Thoracic aorta endothelial cell (primary cell): ENCODE measurements at places on chromosomes 1 and 21. TPM values are rescaled to one million over a fixed set of nuclear protein-coding genes. Genes with fewer than 3 reads are reported as not detected.

Gene SLC27A3
- 14.9 and 19.1 TPM in 2 replicates for total RNA-seq

Gene CHRM3
- total RNA-seq, result 0.13 and 2.6 TPM in 2 replicates

Gene LRRN2
- total RNA-seq, result not detected in 2 replicates

Gene DNASE2B
- total RNA-seq, result not detected in 2 replicates

Gene TTC39A
- 1.2 and 1.6 TPM in 2 replicates for total RNA-seq

Gene PCP4L1
- total RNA-seq, result not detected in 2 replicates

Gene RUNX3
- total RNA-seq, result not detected in 2 replicates

Gene LEFTY1
- total RNA-seq, result not detected in 2 replicates

Gene HHIPL2
- total RNA-seq, result under 0.01 and 0.07 TPM in 2 replicates

Gene GBP7
- total RNA-seq, result not detected in 2 replicates

Gene HOOK1
- under 0.01 TPM in 1 of 2 replicates, not detected in the other for total RNA-seq

Gene SMG7
- 41.6 and 56.4 TPM in 2 replicates for total RNA-seq

Gene FCGR2B
- total RNA-seq, result not detected in 2 replicates

Gene TMEM269
- 0.13 TPM in 1 of 2 replicates, not detected in the other for total RNA-seq

Gene VWA1
- 1.3 and 2.9 TPM in 2 replicates for total RNA-seq

Gene LDLRAD2
- total RNA-seq, result 0.07 TPM in 1 of 2 replicates, not detected in the other

Gene CDK11A
- 13.3 and 17.7 TPM in 2 replicates for total RNA-seq

Gene TSPEAR
- total RNA-seq, result not detected in 2 replicates

Gene MFSD2A
- total RNA-seq, result 3.9 and 5.3 TPM in 2 replicates

Gene RAB7B
- total RNA-seq, result 0.13 TPM in 1 of 2 replicates, not detected in the other

Gene UTS2
- not detected in 2 replicates for total RNA-seq

Gene AVPR1B
- total RNA-seq, result not detected in 2 replicates

Gene LCE2B
- total RNA-seq, result not detected in 2 replicates

Gene PTPRF
- 139 and 161 TPM in 2 replicates for total RNA-seq

Gene NCAM2
- 0.13 and 0.22 TPM in 2 replicates for total RNA-seq

Gene OR2T29
- not detected in 2 replicates for total RNA-seq

Gene HSD3B2
- not detected in 2 replicates for total RNA-seq

Gene CLDN19
- not detected in 2 replicates for total RNA-seq

Gene NR5A2
- total RNA-seq, result 11.3 and 27.8 TPM in 2 replicates
